ENCODE measurements at places on chromosomes 5 and 9.

DNA sequence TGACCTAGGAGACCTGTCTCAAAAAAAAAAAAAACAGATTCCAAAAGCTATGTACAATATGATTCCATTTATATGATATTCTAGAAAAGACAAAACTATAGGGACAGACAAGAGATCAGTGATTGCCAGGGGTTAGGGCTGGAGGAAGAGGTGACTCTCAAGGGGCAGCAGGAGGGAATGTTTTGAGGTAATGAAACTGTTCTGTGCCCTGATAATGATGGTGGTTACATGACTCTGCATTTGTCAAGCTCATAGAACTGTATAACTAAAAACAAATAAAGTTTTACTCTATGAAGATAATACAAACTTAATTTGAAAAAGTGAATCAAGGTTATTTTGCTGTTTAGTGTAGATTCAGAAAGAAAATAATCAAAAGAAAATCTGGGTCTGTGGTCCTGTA, 125.3 kb upstream of the IQGAP2 start:
- DNase-seq: no peak

- no peak for DNase-seq
These were observed 6.9 kb downstream of the C7 start for GRCh38 chr5:40916226-40916625.

DNA sequence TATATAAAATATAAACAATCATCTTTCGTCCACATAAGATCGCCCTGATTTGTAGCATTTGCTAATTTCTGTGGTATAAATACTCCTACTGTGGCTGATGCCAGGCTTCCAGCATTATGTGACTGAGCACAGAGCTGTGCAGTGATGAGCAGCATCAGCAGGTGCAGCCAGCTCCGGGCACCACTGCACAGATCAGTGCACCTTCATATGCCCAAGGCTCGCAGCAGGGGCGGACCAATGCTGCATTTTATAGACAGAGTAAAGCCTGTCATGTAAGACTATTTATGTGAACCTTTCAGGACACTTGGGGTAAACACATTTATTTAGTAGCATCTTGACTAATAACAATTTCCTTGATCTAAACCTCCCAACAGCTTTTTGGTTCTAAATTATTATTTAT, 53.1 kb downstream of the LMNB1 start:
- DNase-seq: no peak

DNA sequence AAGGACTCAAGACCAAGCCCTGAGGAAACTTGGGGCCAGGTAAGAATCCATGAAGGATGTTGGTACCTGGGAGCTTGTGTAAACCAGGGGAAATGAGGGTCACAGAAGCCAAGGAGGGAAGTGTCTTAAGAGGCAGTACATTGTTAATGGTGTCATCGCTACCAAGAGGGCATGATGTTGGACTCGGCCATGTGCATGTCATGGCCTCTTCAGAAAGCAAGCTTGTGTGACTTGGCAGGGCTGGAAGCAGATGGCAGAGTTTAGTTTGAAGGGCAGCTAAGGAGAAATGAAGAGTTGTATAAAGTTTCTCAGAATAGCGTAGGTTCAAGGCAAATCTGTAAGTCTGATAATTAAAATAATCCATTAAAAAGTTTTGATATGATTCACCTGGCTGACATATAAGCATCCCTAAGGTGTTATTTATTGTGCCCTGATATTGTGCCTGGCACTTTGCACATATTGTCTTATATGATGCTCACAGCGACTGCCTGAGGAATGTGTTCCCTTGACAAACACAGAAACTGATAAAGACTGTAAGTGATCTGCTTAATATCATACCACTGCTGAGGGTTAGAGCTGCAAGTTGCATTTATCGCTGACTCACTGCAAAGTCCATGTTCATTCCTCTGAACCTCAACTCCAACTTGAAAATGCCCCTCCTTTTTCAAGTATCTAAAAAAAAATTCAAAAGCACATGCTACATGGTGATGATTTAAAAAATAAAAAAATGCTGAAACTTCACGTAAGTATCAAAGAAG, 81.3 kb upstream of the PTPN3 start:
- DNase-seq: no peak

- DNase-seq: no peak
These were observed 371.5 kb downstream of the PRELID2 start for GRCh38 chr5:145463634-145464033.

DNA sequence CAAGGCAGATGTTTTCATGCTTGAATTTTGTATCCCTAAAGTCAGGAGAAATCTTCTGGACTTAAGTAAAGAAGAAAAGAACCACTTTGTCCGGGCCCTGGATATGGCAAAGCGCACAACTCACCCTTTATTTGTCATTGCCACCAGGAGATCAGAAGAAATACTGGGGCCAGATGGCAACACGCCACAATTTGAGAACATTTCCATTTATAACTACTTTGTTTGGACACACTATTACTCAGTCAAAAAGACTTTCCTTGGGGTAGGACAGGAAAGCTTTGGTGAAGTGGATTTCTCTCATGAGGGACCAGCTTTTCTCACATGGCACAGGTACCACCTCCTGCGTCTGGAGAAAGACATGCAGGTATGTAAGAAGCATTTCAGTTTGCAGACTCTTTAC, 2.3 kb downstream of the TYRP1 start:
- DNase-seq: no peak

DNA sequence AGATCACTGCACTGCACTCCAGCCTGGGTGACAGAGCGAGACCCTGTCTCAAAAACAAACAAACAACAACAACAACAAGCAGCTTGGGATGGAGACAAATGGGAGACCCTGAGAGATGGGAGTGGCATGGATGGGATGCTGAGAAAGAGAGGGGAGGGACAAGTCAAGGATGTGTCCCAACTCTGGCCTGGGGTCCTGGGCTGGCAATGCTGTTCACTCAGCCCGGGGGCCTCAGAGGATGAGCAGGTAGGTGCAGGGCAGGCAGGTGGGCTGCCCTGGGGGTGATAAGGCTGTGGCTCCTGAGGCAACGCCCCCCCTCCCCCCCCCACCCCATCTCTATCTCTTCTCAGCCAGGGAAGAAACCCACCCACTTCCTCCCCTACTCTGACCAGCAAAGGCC, 123.0 kb downstream of the LHX2 start:
- no peak for DNase-seq

- DNase-seq: no peak
These were observed 599.9 kb downstream of the ISL1 start for GRCh38 chr5:51983161-51983560.

- no peak for DNase-seq
These were observed 295.8 kb downstream of the MLLT3 start for GRCh38 chr9:20326516-20326915.

DNA sequence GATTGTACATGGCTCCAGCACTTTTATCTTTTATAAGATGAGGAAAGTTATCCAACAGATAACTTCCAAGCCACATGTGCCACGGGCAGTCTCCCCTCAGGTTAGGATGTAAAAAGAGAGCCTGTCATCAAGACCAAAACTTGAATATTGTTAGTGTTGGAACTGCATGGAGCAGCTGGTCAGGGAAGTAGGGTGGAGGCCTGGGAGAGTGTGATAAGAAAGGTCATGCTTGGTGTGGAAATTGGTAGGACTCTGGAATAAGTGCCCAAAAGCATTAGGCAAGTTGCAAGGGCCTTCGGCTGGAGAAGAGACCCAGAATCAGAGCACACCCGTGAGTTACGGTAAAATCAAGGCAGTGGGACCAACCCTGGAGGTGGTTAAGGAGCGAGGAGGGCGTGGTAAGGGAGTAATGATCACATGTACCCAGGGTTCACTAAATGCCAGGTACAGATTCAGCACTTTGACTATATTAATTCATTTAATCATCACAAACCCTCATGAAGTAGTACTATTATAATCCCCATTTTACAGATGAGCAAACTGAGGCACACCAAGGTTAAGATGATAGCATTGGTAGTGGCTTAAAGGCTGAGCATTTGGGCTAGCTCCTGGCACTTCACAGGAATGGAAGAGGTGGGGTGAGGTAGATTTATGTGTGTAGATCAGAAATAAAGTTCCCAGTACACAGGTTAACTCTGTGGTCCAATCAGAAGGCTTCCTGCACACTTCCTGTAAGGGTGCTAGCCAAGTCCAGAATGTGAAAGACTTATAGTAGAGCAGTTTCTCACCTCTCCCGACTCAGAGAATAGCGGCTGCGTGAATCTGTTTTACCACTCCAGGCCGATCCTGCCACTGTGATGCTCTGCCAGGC, 96.5 kb upstream of the ZNF608 start:
- DNase-seq: no peak

- DNase-seq: no peak
These were observed 20.8 kb downstream of the MAMDC2 start for GRCh38 chr9:70064496-70064895.

GRCh38 chr5:137492331-137492730, 6.8 kb downstream of the SPOCK1 start:
- DNase-seq: no peak

GRCh38 chr5:96624596-96624995, 37.6 kb upstream of the CAST start:
- DNase-seq: no peak

DNA sequence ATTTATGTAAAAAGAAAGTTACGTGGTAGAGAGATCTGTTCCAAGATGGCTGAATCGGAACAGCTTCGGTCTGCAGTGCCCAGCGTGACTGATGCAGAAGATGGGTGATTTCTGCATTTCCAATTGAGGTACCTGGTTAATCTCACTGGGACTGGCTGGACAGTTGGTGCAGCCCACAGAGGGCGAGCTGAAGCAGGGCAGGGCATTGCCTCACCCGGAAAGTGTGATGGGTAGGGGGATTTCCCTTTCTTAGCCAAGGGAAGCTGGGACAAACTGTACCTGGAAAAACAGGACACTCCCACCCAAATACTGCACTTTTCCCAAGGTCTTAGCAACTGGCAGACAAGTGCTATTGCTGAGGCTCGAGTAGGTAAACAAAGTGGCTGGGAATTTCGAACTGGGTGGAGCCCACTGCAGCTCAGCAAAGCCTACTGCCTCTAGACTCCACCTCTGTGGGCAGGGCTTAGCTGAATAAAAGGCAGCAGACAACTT, 13.1 kb upstream of the HSD17B4 start:
- DNase-seq: no peak

- DNase-seq: no peak
These were observed 8.7 kb upstream of the TRPC7 start for GRCh38 chr5:136374003-136374402.

DNA sequence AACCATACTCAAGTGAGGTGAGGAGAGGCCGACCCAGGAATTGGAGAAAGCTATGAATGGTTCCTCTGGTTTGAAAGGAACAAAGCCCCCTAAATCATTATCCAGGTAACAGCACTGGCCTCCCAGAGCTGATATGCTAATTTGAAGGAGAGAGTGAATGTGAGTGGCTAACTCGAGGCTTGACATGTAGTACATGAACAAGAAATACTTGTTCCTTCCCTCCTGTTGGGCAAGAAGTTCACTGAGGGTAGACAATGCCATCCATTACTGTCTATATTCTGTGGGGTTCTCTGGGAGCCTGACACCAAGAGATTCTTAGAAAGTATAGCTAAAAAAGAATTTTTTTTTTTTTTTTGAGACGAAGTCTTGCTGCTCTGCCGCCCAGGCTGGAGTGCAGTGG, 32.5 kb upstream of the ZNF354A start:
- DNase-seq: no peak

GRCh38 chr9:76200315-76200714, 193.9 kb downstream of the RFK start:
- no peak for DNase-seq

DNA sequence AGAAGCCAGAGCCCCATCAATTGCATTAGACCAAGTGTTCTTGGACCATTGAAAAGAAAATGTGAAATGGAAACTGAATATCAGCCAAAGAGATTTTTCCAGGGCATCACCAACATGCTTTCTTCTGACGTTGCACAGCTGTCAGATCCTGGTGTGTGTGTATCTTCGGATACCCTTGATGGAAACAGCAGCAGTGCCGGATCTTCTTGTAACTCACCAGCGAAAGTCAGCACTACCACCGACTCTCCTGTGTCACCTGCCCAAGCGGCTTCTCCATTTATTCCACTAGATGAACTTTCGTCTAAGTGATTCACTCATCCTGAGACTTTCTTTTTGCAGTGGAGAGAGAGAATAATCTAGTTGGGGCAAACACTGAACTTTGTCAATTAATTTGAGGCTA, 75.7 kb downstream of the PIP5K1B start:
- no peak for DNase-seq

GRCh38 chr5:172692981-172693380, 51.9 kb downstream of the NEURL1B start:
- no peak for DNase-seq

GRCh38 chr5:63398346-63398745, 563.9 kb downstream of the HTR1A start:
- DNase-seq: no peak

- DNase-seq: no peak
These were observed 58.4 kb upstream of the TRIM32 start for GRCh38 chr9:116628716-116629115.
